ENCODE measurements at places on chromosomes 3 and 15.

- no peak for DNase-seq
These were observed 167.5 kb downstream of the ADAMTS9 start for GRCh38 chr3:64520334-64520733.

- no peak for DNase-seq
These were observed 225.2 kb upstream of the ICE2 start for GRCh38 chr15:60704129-60704528.

- DNase-seq = no peak
These were observed 5.3 kb downstream of the SEMA7A start for GRCh38 chr15:74428442-74428787.

DNA sequence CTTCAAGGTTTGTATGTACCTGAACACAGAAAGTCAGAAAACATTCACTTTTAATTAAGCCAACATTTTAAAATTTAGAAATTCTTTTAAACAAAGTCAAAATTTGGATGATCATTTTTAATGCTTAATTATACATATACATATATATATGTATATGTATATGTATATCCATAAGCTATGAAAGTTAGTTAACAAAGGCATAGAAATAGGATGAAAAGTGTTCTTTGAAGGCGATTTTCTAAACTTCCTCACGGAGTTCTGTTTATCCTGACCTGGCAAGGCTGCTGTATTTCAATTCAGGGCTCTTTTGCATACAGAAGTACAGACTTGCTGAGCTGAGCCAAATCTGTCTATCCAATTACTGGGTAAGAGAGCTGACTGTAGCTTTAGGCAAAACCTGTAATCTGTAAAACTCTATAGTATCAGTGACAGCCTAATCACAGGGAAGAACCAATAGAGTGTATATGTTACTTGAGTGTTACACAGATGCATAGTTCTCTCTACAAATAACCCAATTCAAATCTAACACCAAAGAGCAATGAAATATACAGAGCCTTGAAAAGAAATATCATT, 32.1 kb upstream of the THRB start:
- no peak for DNase-seq

GRCh38 chr3:13192471-13193213, 119.4 kb upstream of the IQSEC1 start:
- no peak for DNase-seq
